Foreskin melanocyte (primary cell): ENCODE measurements at places on chromosomes 2 and 18.

GRCh38 chr2:143397884-143398614 lies 268.8 kb downstream of the ARHGAP15 start:
- DNase-seq = no peak

DNA sequence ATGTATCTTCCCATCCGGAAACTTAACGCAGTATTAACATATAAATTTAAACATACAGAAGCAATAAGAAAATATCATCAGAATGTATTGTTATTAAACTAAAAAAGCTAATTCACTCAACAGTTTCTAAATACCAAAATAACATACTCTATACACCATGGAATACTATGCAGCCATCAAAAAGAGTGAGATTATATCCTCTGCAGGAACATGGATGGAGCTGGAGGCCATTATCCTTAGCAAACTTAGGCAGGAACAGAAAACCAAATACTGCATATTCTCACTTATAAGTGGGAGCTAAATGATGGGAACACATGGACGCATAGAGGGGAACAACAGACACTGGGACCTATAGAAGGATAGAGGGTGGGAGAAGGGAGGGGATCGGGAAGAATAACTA lies 127.1 kb downstream of the CD226 start:
- no peak for DNase-seq

DNA sequence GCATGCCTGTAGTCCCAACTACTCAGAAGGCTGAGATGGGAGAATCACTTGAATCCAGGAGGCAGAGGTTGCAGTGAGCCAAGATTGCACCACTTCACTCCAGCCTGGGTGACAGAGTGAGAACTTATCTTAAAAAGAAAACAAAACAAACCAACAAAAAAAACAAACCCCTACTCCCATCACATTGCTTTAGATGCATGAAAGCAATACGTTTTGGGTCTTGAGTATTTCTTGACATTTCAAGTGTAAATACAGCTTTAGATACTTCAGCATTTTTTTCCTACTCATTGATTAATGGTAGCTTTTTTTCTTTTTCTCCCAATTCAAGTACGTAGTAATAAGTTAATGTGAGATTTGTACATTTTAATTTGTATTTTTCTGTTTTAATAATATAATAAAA lies 20.3 kb downstream of the RASGRP3 start:
- DNase-seq = no peak

- DNase-seq = no peak
Measured at GRCh38 chr2:133438026-133438425, 130.2 kb downstream of the NCKAP5 start.

- no peak for DNase-seq
Measured at GRCh38 chr18:55166260-55166598, 207.0 kb upstream of the CCDC68 start.

- peak; percentile 73 for DNase-seq
Measured at GRCh38 chr2:159946326-159946999, 116.0 kb downstream of the PLA2R1 start.

- DNase-seq = peak; percentile 67
Measured at GRCh38 chr2:64730551-64731262, 77.0 kb upstream of the SERTAD2 start.

DNA sequence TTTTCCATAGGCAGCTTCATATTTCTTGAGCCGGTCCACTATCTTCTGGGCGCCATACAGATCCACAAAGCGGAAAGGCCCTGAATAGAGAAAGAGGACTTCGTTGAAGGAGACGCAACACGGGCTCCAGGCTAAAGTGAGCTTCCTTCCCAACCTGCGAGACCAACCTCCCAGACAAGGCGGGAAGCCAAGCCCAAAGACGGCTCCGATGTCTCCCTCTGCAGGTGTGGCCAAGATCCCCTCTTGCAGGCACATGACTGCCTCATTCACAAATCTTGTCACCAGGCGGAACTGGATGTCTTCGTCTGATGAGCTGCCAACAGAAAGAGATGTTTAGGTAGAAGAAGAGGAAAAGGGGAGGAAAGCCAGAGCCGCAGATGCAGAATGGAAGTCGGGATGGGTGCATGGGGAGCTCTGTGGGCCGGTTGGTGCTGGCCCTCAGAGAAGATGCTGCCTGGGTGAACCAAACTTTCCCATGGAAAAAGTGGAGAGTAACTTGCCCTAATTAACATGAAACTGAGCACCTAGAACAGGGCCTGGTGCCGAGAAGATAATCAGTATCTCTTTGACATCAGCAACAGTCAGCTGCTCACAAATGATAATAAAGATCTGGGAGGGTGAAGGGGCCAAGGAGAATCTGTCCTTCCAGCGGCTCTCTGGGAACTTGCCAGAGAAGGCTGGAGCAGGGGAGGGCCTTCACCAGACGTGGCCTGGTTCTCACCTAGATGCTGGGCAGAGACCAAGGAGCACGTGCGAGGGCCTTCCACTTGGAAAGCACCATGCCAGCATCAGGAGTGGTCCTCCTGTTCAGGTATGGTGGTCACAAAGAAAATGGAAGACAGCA lies 18.6 kb downstream of the GAREM2 start:
- no peak for DNase-seq

- no peak for DNase-seq
Measured at GRCh38 chr2:65835975-65836549, 403.7 kb upstream of the SPRED2 start.

- DNase-seq = no peak
Measured at GRCh38 chr2:161335626-161336025, 27.4 kb downstream of the PSMD14 start.

DNA sequence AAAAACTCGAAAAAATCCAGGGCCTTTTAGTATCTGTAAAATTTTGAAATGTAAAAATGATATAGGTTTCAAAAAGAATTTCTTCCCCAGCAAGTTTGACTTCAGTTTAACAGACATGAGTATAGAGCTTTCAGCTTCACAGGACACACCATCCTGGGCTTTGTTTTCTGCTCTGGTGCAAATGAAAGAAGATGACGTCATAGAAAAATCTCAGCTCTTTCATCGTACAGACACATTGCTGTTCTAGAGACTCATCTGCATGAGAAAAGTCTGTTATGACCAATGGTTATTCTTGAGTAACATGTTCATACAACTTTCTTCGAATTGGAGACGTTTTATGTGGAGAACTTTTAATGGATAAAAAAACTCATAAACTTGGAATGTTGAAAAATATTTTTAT lies 111.7 kb upstream of the DYNAP start:
- no peak for DNase-seq

GRCh38 chr2:53259395-53260009 lies 508.1 kb upstream of the CHAC2 start:
- no peak for DNase-seq

DNA sequence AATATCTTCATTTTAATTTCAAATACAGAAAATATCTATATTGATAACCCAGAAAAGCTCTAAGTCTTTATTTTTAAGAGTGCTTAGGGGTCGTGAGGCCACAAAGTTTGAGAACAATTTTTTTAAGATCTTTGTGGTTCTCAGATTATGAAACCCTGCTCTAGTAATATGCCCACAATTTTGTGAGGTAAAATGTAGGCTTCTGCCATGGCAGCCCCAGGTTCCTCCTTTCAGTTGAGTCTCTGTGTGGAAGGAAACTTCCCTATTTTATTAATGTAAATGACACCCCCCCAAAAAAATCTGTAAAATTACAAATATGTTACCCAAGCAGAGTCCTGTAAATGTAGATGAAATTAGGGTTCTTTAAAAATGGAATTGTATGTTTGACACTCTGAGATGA lies 600.5 kb downstream of the SATB2 start:
- DNase-seq = no peak

DNA sequence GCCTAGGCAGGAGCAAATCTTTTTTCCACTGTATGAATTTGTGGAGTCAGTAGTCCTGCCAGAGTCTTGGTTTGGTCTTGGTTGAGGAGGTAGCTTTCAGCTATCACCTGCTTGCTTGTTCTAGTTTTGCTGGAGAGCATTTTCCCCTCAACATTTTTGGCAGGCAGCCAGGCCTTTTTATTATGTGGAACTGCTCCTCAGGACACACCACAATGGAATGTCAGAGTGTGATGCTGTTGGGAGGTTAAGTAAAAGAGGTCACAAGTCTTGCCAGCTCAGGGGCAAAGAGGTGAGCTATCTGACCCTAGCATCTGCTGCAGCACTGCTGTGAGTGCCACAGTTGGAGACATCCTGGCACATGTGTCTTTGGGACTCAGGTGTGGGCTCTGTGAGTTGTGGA lies 258.0 kb downstream of the CNTNAP5 start:
- no peak for DNase-seq

- DNase-seq = no peak
Measured at GRCh38 chr18:73891572-73892421, 255.8 kb downstream of the FBXO15 start.

DNA sequence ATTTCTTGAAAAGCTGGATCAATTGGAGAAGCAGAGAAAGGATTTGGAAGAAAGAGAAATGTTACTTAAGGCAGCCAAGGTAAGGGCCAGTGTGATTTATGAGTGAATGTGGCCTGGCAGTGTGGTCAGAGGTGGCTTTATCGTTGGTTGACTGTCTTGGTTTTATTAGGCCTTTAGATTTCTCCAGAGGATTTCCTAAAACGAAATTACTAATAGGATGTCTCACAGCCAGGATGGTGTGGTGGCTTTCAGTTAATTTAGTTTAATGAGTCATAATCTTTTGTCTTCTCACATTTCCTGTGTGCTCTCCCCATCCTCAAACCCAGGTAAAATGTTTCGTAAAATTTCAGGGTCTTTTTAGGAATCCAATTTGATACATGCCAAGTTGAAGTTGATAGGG lies 100.8 kb downstream of the TAF4B start:
- no peak for DNase-seq

DNA sequence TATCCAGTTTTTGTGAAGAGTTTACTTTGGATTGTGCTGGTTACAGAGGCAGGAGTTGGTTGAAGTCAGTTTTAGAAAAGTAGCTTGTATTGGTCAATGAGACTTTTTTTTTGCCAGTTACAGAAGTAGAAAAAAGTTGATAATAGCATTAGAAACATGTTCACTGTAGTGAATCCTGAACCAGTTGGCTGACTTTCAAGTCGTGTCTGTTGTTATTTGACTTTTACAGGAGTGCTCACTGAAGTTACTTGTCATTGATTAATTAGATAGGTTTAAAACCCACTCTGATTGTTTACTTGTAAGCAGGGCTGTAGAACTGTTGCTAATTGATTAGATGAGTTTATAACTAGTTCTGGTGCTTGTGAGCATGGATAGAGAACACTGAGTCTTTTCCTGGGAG lies 312.0 kb upstream of the VWC2L start:
- no peak for DNase-seq

- no peak for DNase-seq
Measured at GRCh38 chr2:135311268-135311667, 219.8 kb downstream of the ZRANB3 start.

GRCh38 chr2:8144785-8145184 lies 537.1 kb upstream of the ID2 start:
- DNase-seq = no peak

DNA sequence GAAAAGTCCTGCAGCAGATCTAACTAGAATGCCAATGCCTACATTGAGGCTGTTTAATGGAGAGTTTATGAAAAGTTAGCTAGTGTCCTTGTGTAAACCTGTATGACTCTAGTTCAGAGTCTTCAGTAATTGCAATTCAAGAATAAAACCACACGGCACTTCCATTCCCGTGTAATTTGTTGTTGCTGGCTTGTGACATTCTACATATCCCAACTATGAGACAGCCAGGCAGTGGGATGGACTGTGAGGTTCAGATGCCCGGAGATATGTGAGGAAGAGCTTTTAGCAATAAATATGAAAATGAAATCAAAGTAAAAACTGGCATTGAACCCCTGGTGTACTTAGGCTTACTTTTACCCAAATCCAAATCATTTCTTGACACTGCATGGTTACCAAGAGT lies 263.4 kb downstream of the NEDD4L start:
- no peak for DNase-seq

- DNase-seq = no peak
Measured at GRCh38 chr2:197828464-197829135, 24.2 kb downstream of the PLCL1 start.

- DNase-seq = no peak
Measured at GRCh38 chr2:211437396-211437795, 881.0 kb downstream of the CPS1 start.

DNA sequence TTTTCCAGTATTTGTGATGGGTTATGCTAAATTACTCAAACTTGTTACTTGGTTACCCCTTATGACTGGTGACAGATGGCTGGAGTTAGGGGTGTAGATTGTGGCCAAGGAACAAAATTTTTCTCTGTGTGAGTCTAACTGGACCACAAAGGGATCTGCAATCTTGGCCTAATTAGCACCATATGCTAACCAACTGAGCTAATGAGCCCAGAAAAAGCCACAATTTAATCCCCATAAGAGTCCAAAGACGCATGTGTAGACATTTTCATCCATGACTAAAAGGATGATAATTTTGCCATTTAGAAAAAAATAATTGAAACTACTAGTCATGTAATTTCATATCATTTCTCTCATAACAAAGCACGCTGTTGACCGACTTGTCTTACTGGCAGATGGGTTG lies 151.2 kb downstream of the ABCA12 start:
- DNase-seq = no peak

- DNase-seq = no peak
Measured at GRCh38 chr2:73063909-73064875, 7.3 kb downstream of the SFXN5 start.

DNA sequence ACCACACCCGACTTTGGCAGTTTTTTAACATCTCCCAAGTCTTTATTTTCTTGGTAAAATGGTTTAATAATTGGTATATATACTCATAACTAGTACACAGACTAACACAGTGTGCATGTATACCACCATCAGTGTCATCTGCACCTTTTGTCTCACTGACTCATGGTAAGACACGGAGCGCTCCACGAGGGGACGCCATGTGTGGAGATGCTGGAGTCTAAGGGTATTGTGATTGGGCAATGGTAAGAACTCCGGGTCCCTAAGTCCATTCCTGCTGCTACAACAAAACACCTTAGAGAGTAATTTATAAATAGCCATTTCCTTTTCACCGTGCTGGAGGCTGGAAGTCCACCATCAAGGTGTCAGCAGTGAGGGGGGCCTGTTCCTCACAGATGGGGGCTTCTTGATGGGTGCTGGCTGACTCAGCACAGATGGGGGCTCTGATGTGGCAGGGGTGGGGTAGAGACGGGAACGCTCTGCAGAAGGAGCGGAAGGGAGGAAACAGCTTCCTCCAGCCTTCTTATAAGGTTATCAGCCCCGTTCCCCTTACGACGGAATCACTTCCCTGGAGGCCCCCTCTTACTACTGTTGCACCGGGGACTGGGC lies 42.0 kb upstream of the EDAR start:
- no peak for DNase-seq

- DNase-seq = no peak
Measured at GRCh38 chr2:220033546-220033945, 406.1 kb downstream of the SLC4A3 start.

DNA sequence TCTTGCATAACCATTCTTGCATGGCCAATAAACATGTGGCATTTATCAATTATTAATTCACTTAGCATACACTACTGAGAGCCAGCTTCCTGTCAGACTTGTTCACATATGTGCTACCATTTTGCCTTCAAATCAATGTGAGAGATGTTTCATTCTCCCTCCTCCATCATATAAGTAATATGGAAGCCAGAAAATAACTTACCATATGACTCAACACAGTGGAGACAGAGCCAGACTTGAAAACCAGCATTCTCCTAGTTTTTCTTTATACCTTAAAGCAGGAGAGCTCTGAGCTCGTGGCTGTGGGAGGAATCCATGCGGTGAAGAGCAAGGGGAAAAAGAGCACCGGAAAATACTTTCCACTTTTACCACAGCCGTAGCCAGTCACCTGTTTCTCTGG lies 215.0 kb upstream of the LRATD1 start:
- no peak for DNase-seq
